ENCODE measurements at places on chromosomes 5 and 9.

DNA sequence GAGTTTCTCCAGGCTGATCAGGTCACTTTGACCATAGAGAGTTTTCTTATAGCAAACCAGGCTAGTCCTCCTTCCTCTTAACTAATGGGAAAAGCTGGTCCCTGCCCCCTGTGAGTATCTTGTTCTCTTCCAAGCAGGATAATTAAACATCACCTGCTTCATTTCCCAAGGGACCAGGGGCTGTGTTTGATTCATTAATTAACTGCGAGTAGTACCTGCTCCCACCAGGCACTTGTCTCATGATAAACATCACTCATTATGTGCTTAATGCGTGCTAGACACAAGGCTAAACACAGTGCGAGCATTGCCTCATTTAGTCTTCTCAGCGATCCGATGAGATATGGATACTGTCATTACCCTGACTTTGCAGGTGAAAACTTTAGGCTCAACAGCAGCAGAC, 1.7 kb upstream of the FAM163B start:
- DNase-seq = no peak

DNA sequence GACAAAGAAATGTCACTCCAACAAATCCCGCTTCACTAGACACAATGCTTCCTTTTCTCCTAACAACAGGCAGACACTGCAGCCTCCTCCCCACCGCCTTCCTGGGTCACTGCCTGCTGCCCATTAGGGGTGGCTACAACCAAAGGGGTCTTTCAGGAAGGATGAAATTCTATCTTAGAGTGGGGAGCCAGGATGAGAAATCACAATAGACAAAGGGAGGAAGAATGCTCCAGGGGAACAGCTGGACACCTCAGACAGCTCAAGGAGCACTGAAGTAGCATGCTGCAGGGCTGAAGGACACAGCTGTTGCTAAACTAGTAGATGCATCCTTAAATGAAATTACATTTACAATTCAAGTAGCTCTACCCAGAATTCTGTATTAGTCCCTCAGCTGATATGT, 54.2 kb downstream of the PRELID2 start:
- no peak for DNase-seq

GRCh38 chr9:109779711-109780452, at the start of gene PALM2AKAP2:
Gene PALM2AKAP2, plus strand, starts transcription at chr9:109780198. Its CDS starts 291 bp downstream, at chr9:109780489.
- DNase-seq = no peak

- peak; percentile 33 for DNase-seq
Observed at GRCh38 chr5:50666261-50667022, at the start of gene PARP8. Gene PARP8, plus strand, starts transcription at chr5:50666637. Its CDS starts 459 bp downstream, at chr5:50667096.

DNA sequence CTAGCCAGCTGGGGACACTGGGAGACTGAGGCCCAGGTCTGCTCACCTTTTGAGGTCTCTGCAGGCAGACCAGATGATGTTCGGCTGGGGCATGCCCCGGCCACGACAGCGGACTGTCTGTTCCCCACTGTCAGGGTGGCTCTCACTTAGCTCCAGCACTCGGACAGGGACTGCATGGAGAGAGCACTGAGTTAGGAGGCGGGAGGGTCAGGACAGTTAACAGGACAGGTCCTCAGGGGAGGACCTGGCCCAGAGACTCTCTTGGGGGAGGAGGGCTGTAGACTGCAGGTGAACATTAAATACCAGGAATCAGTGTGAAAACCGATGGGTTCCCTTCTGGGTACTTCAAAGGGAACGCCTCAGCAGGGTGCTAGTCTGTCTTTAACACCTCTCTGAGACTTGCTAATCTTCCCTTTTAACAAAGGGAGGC, 25.1 kb downstream of the PDGFRB start:
- no peak for DNase-seq

Measured in BE2C (cell line).